ENCODE measurements at places on chromosomes 7 and 10.

GRCh38 chr10:75236178-75236825, 545 bp upstream of the COMTD1 start:
- no peak for DNase-seq

- DNase-seq: no peak
Observed at GRCh38 chr10:72490951-72491350, 134.9 kb downstream of the MICU1 start.

DNA sequence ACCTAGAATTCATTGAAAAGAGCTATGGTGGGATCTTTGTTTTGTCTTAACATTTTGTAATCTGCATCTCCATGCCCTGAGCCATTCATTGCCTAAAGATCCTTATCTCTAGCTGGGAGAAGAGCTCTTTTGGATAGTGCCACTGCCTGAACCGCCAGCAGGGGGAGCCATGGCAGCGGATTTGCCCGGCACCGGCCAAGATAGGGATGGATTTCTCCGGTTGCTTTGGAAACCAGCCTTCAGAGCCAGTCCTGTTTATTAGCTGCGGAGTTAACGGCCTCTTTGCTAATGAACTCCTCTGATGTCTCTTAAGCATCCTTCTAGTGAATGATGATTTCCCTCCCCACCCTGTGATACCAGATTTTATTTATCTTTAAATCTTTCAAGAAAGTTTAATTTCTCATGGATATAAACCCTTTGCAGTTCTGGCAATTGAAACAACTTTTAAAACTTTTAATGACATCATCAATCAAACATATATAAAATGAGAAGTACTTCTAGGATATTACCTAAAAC, 58.2 kb upstream of the LYZL2 start:
- peak; percentile 73 for DNase-seq

- no peak for DNase-seq
Observed at GRCh38 chr10:44013981-44014380, 365.3 kb upstream of the ZNF32 start.

DNA sequence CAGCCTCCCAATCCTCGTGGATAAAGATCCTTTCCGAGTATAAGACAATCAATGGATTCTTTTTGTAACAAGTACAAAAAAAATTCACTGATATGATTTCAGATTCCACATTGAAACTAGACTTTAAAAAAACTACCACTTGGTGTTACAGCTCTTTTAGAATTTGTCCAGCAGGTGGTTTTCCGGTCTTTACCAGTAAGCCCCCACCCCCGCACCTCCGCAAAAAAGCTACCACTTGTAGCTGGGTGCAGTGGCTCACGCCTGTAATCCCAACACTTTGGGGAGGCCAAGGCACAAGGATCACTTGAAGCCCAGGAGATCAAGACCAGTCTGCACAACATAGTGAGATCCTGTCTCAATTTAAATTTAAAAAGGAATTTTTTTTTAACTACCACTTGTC, 19.8 kb downstream of the IGF2BP3 start:
- no peak for DNase-seq

Data from activated T-helper 1 cell treated with anti-CD3 and anti-CD28 coated beads, Interleukin-2, amount 50 U/mL, for 16 hours (primary cell).